ENCODE measurements at places on chromosomes 5 and 9. TPM values are rescaled to one million over a fixed set of nuclear protein-coding genes. Genes with fewer than 3 reads are reported as not detected.

The KIF12 gene
- 0.93 TPM for total RNA-seq

The LTC4S gene
- total RNA-seq, result 1.1 TPM

The OGN gene
- 296 TPM for total RNA-seq

The PCDH1 gene
- total RNA-seq, result 23.0 TPM

The SLC36A3 gene
- total RNA-seq, result not detected

The PRLR gene
- 1.9 TPM for total RNA-seq

The ANKRD18A gene
- total RNA-seq, result 4.6 TPM

The C9orf50 gene
- total RNA-seq, result 0.71 TPM

The LCN9 gene
- total RNA-seq, result not detected

The NUTM2G gene
- not detected for total RNA-seq

The FRRS1L gene
- total RNA-seq, result 28.0 TPM

The NXNL2 gene
- total RNA-seq, result 2.4 TPM

The PCDHA9 gene
- 4.6 TPM for total RNA-seq

The EPB41L4B gene
- 8.9 TPM for total RNA-seq

The SLC25A48 gene
- 3.7 TPM for total RNA-seq

The MARCOL gene
- not detected for total RNA-seq

The PRUNE2 gene
- 95.8 TPM for total RNA-seq

The CNTNAP3 gene
- total RNA-seq, result 34.9 TPM

The FAM221B gene
- not detected for total RNA-seq

The ACOT12 gene
- total RNA-seq, result not detected

The GABRA1 gene
- total RNA-seq, result 16.5 TPM

Data from camera-type eye (tissue), 1 donor.